ENCODE measurements at places on chromosomes 6 and 20.
A peak's percentile ranks its signal among the peaks of the same experiment; 100 is the strongest.

- no peak for DNase-seq
These were observed 94.0 kb upstream of the RALGAPA2 start for GRCh38 chr20:20806121-20807095.

GRCh38 chr20:63972312-63973159 is 2.8 kb upstream of the ZNF512B start:
- DNase-seq: no peak

DNA sequence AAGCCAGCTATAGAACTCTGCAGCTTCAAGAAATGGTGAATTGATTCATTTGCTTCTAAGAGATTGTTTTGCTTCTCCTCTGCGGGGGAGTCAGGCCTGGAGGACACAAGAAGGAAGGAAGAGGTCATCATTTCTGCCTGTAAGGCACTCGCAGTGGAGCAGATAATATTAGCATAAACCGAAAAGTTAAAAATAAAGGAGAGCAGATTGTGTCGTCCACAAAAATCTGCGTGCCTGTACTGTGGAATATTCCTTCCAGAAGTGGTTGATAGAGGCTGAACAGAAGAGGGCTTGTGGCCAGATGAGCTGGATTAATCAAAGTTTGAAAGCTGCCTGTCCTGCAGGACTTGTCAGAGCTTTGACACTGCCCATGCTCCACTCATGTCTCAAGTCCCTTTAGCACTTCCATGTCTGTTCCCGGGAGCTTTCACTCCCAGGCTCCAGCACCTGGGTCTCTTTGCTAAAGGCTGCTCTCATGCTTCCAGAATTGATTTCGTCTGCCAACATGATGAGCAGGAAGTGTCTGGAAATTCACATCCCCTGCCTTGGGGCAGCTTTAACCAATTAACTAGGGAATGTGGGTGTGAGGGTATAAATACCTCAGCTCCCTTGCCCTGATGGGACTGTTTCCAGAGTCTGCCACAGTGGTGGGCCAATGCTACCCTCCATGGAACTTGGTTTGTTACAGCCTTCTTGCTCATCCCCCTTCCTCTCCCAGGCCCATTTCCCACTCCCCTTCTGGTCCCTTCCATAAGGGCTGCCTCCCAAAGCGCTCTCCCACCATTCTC is 65.1 kb upstream of the STX16 start:
- DNase-seq: no peak

- DNase-seq: no peak
These were observed 17.8 kb downstream of the SS18L1 start for GRCh38 chr20:62161347-62161746.

DNA sequence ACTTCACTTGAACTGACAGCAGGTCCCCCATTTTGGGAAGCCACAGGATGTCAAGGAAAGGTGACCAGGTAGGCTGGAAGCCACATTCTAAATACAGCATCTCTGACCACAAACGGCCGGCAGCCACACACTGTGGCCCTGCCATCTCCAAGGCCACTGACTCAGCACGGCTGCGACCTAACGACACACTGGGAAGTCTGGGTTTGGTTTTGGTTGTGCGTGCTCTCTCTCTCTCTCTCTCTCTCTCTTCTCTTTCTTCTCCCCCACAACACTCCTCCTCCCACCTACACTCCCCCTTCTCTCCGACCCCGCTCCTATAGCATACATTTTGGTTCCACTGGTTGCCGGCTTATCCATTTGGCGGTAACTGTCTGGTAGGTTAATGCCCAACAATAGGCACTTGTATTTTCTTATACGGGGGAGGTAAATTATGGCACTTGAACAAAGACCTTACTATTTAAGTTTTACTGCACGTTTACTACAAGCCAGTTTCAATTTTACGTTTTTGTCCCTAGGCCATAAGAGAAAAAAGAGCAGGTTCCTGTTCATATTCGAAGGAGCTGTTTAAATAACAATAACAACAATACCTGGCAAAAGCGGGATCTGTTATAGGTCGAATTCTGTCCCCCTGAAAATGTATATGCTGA is 103.6 kb downstream of the GMDS start:
- no peak for DNase-seq

DNA sequence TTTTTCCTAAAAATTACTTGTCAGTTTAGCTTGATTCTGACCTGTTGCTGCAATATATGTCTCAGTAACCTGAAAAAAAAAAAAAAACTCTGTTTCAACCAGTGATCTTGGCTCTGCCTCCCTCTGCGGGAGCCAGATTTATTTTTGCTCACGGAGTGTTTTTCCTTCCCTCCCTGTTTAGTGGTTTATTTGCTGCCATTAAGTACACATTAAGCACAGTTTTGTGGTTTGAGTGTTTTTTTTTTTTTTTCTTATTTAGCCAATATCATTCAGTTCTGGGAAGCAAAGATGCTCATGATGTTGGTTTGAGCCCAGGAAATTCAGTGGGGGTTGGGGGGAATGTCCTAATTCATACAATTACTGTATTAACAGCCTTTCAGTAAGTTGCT is 110.1 kb upstream of the GPR6 start:
- no peak for DNase-seq

- DNase-seq: peak; percentile 10
These were observed 87.2 kb downstream of the PDE7B start for GRCh38 chr6:135938576-135939207.

GRCh38 chr20:13280609-13281324 is 59.7 kb downstream of the ISM1 start:
- DNase-seq: no peak

DNA sequence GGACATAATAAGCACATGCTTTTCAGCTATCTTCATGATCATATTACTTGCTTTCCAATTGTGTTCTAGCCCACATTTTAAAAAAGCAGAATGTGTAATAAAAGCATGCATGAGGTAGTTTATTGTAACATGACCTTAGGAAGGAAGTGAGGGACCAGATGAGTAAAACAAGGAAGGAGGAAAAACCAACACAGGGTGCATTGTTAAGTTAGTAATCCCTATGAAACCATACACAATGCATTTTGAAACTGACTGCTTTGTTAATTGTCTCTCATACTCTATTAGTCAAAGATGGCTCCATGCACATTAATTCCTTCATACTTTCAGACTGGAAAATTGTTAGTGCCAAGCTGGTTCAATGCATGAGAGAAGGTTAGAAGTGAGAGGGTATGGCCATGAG is 37.7 kb upstream of the CENPW start:
- no peak for DNase-seq

DNA sequence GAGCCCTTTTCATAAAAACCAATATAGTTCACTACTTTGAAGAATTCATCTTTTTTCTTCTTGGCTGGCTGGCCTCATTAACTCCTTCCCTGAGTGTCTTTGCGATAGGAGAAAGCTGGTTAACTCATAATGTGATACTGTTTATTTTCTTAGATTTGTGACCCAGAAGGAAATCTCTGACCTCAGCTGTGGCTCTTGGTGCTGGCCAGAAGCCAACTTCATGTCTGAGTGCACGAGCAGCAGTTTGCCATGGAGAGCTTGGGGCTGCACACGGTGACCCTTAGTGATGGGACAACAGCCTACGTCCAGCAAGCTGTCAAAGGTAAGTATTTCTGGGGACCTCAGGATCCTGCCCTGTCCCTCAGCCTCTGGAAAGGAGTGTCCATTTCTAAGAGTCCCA is 16.7 kb upstream of the DEF6 start:
- no peak for DNase-seq

- peak; percentile 61 for DNase-seq
These were observed 2.9 kb downstream of the MAP7 start for GRCh38 chr6:136547336-136547735.

DNA sequence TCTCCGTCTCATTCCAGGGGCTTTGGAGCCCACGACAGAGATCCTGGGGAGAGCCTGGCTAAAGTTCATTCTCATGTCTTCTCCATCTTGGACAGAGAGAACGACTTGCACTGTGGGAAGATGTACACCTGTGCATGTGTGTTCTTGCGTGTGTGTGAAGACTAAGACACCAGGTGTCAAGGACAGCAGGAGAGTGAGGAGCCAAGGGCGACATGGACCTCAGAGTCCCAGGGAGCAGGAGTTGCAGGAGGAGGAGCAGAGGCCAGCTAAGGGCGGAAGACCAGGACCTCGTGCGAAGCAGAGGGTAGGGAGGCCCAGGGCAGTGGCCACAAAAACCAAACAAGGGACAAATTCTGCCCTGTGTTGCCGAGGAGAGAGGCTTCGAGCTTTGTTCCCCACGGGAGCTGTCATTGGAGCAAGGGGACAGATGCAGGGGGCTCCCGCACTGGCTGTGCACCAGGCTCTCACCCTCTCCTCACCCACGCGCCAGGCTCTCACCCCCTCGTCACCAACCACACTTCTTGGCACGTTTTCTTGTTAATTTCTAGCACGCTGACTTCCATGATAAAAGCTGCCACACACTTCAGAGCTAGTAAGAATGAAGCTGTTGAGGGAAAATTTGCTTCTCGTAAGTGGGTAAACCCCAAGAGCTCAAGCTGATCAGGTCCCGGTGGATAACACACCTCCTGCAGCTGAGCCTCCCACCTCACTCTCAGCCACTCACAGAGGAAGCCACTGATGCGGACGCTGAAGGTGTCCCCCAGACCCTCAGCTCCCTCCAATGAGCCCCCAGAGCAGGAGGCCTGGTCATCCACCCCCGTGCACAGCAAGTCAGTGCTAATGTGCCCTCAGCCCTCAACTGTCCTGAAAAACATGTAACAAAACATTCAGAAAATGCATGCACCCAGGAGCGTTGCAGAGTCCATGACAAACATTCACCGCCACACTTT is 62.6 kb downstream of the DLL1 start:
- no peak for DNase-seq

GRCh38 chr20:20860078-20860806 is 147.8 kb upstream of the RALGAPA2 start:
- DNase-seq: peak; percentile 90

DNA sequence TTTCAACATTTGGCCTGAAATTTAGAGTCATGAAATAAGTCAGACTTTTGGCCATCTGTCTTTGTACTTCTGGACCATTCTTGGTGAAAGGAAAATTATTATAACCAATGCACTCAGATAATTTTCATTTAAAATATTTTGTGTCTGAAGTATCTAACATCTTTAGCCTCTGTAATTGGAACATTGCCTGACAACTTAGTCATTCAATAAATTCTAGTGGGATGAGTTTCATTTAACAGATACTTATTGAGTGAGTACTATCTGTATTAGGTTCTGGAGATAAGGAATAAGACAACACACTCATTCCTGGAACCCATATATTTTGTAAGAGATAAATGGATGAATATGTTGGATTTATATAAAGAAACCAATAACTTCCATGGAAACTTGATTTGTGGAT is 536.0 kb downstream of the BCKDHB start:
- no peak for DNase-seq

GRCh38 chr6:78513856-78514255 is 353.5 kb upstream of the IRAK1BP1 start:
- no peak for DNase-seq

DNA sequence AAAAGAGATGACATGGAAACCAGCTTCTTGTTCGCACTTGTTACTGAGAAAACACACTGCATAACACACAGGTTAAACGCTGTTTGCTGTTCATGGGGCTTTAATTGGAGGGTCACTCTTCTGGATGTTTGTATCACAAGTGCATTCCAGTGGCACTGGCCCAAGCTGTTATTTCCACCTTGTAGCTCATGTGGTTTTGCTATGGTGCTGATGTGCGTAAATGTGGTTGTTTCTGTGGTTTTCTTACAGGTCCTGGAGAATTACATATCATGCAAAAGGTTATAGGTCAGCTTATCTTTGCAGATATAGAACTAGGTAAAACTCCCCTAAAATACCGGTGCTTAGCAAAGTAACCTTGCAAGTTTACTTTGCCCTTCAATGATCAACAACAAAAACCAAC is 89.3 kb upstream of the AHI1 start:
- no peak for DNase-seq

DNA sequence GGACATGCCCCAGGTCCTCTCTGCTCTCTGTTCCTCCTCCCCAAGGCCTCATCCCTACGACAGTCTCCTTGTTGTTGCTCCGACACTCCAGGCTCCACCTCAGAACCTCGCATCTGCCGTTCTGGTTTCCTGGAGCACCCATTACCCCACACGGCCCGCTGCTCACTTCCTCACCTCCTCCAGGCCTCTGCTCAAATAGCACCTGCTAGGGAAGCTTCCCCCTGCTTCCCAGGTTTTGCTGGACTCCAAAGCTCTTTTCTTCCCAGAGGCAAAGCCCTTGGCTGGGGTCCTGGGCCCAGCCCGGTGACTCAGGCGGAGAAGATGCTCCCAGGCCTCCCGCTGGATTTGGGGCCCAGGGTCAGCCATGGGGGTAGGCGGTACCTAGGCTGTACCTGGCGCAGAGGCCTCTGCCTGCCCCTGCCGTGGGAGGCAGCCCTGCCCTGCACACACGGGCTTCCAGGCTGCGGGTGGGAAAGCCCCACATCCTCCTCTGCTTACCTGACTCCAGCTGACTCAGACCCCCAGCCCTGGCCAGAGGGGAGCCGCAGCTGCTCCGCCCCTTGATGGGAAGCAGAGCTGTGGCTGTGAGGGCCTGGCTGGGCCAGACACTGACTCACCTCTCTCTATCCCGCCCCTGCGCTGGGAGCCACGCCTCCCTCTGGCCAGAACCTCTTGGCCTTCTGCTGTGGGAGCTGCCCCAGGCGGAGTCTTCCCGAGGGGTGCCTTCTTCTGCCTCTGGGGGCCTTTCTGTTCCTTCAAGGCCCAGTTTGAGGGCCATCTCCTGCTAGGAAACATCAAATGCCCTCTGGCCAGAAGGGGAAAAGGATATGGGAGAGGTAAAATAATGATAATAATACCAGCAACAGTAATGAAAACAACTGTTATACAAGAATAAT is 130.5 kb downstream of the CEBPB start:
- DNase-seq: no peak

DNA sequence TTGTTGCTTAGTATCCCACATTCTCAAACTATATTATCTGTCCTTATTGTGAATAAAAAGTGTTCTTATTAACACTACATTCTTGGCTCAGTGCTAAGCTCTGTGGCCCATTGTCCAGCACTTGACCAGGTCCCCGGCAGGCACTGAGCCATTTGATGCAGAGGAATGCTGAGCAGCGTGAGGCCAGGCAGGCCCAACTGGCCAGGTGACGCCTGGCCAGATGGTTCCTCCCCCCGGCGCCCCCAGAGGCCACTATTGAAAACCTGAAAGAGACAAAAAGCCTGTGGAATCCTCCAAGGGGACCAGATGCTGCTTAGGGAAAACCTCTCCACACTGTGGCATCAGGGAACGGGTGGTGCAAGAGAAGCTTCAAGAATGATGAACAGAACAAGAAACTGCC is 597.5 kb upstream of the JAG1 start:
- peak; percentile 28 for DNase-seq

DNA sequence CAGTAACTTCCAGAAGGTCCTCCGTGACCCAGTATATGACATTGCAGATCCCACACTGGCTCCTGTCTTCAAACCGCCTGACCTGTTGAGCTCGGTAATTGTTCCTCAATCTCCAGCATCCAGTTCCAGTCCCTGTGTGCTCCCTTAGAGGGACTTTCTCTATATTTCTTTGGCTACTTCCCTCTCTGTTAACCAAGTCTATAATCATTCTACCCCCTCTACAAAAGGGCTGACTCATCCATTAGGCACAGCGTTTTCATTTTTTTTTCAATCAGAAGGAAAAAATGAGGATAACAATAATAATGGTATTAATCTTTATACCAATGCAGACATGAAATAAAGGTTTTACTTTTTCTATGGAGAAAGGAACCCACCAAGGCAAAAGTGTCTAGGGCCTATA is 69.3 kb downstream of the FAM229B start:
- no peak for DNase-seq

All from NCI-H146 (cell line).